Caco-2 (cell line): ENCODE measurements at places on chromosomes 7 and 10.

GRCh38 chr7:117375380-117375779, 51.9 kb downstream of the ASZ1 start:
- DNase-seq: no peak

DNA sequence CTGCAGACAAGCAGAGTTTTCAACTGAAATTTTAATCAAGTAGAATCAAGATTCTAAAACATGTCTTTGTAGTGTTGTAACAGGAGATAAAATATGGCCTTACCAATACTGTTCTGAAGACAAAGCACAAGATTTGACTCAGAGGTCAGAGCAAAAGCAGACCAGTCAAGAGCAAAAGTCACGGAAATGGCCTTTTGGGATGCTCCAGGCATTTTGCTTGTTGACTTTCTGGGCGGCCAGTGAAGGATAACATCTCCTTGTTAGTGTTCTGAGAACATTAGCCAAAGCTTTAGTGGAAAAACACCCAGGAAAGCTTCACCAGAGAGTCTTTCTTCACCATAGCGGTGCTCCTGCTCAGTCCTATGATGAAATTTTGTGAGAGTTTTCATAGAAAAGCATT, 590.6 kb downstream of the ARL4A start:
- no peak for DNase-seq

DNA sequence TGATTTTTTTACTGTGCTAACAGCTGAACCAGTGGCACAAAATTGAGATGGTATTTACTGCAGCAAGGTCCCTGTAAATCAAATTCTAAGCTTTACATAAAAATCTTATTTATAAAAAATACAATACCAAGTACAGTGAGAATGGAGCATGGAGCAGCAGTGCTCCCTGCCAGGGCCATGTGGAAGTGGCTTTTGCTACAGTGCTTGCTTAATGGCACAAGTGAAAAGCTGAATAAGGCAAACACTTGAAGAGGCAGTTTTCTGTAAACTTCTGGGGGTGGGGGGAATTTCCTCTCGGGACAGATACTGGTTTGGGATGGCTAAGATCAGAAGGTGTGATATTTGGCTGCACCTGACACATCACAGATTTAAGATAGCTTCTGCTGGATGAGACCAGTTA, 27.5 kb downstream of the AP3M1 start:
- no peak for DNase-seq

DNA sequence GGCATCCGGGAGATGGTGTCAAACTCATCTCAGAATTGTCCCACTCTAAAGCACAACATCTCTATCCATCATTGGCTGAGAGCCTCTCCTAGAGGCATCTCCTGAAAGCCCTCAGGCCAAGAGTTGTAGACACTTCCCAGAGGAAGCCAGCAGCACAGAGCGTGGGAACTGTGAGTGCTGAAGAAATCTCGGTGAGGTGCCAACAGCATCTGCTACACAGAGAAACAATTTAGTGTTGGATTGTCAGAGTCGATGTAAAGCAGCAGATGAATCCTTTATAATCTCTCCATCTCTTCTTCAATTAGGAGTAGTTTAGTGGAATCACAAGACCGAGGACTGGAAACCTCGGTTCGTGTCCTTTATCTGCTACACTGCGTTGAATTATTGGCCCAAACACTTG, 172.2 kb downstream of the C7orf25 start:
- DNase-seq: no peak

DNA sequence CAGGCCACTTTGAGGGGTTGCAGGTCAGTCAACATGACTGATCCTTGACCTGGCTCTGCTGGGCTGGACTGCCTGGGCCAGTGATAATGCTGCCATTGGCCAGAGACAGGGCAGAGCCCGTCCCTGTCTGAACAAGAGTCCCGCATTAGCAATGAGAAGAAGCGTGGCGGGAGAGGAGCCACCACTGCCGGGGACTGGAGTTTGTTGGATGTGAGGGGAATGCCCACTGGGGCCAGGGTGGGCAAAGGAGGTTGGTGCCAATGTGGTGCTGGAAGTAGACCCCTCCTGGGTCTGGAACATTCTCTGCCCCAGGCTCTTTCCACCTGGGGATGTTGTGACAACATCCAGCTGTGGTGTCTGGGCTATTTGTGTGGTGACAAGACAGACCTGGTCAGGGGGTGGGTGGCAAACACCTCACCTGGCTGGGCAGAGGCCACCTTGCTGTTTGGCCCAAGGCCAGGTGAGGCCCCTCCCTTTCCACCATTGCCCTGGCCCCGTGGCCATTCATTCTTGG, 7.6 kb downstream of the SAP25 start:
- no peak for DNase-seq

DNA sequence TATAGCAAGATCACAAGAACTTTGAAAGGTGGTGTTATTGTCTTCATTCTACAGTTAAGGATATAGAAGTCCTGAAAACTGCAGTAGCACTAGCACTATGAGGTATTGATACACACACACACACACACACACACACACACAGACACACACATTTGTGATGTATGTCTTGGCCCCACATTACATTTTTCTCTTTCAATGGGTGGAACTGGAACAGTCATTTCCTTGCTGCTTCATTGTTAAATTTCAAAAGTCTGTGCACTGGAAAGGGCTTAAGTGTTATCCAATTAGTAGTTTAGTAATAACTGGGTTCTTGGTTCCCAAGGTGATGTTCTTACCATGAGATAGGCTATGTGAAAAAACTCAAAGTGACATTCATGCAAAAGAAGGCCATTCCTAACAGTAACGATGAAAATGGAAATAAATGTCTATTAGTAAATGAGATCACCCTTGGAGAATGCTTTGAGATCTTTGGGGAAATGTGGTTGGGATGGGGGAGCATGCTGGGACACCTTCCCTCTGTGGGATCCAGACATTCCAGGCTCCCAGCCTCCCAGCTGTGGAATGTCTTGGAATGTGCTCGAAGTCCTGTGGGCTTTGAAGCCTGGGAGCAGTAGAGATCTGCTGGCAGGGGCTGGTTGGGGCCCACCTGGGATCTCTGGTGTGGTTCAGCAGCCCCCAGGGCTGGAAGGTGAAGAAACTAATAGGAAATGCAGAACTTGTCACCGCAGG, 37.4 kb upstream of the CALD1 start:
- peak; percentile 67 for DNase-seq

GRCh38 chr10:13049774-13050420, 48.4 kb upstream of the CCDC3 start:
- no peak for DNase-seq

- no peak for DNase-seq
Measured at GRCh38 chr7:3003936-3004335, 39.7 kb downstream of the CARD11 start.

- no peak for DNase-seq
Measured at GRCh38 chr7:4742051-4742573, 33.3 kb upstream of the AP5Z1 start.
